ENCODE measurements at places on chromosomes 5 and 9.

DNA sequence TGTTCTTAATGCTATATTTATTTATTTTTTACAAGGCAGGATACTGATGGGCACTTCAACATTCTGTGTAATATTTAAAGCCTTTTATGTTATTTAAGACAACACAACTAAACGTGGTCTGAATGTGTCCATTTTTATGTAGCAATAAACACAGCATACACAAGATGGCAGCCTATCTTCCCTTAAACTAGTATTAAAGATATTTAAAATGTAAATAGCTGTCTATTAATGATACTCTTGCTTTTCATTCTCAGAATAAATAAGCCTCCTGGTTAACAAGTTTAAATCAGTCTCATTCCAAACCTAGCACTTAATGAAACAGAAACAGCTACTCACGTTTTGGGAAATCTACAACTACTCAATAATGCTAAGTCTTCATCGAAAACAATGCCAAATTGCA, 315.7 kb downstream of the MCTP1 start:
- DNase-seq = no peak

DNA sequence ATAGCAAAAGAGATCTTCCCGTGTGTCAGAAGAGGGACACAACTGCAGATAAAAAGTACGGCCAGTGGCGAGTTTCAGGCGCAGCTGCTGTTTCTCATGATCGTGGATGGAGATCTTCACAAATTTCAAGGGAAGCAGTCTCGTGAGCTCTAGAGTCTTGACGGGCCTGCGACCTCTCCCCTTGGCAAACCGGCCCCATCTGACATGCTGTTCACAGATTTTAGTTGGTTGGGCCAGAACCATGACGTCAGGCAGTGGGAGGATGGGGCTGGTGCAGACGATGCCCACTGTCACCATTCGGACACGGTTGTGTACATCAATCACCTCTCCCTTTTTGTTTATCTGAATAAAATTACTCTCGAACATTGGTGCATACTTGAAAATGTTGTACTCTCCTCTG, 396 bp downstream of the GARIN3 start:
- DNase-seq = no peak

GRCh38 chr9:19114680-19115270, 12.1 kb upstream of the HAUS6 start:
- no peak for DNase-seq

- DNase-seq = no peak
Observed at GRCh38 chr9:3490957-3491356, 34.8 kb downstream of the RFX3 start.

DNA sequence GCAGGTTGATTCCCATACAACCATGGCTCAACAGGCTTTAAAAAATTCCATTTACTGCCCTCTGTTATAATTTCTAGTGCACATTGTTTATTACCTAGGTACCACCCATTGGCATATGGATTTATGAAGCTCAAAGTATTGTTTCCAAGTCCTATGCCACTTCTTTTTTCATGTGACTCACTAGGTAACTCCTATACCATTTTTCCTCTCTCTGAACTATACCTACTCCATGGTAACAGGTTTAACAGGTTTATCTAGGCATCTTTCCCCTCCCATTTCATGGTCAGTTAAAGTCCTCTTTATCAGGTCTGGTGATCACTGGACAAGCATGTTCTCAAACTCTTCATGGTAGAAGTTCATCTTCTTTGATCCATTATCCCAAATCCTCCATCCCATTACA, 49.6 kb upstream of the ABCA1 start:
- no peak for DNase-seq

GRCh38 chr9:2955575-2955974, 111.7 kb upstream of the PUM3 start:
- DNase-seq = no peak

- DNase-seq = no peak
Observed at GRCh38 chr5:110956913-110957813, 114.3 kb upstream of the TSLP start.

DNA sequence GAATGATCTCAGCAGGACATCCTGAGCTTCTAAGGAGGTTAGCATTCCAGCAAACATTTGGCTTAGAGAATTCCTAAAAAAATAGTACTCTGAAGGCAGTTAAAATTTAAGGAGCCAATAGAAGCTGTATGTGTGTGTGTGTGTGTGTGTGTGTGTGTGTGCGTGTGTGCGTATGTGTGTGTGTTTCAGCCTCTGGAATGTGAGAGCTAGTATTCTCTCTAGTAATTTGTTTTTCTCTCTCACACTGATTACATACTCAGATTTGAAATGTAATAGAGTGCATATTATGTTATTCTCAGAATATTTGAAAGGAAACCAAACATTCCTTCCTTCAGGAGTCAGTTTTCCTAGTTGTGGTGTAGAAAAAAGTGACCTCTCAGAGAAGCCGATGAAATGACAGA, 279.6 kb downstream of the TMEM38B start:
- no peak for DNase-seq

DNA sequence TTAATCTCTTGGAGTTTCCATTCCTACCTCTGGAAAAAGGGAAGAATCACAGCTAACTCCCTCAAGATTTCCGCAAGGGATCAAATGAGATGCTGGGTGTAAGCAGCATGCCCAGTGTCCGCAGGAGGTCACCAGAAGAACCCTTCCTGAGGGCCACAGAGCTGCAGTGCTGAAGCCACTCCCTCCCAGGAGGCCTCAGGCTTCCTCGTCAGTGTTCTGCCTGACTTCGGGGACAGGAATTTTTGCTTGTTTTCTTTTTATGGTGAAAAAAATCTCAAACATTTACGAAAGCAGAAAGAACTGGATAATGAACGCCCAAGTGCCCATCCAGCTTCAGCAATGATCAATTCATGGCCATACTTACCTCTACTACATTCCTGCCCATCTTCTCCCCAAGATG, 183.0 kb downstream of the CDK5RAP2 start:
- DNase-seq = no peak

DNA sequence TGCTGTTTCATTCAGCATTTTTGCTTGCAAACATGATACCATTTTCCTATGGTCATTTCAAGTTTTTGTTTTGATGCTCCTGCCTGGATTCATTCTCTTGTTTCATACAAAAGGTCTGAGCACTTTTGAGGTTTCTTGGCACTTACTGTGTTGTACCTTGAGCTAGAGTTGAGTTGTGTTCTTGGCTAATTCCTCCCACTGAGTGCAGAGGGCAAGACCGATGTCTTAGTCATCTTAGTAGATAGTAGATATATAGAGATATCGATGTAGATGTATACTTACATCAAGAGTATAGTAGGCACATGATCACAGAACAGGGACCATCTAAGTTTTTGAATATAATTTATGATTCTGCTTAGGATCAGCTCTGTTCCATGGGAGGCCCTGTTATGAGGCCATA, 366.6 kb downstream of the OSTF1 start:
- no peak for DNase-seq

DNA sequence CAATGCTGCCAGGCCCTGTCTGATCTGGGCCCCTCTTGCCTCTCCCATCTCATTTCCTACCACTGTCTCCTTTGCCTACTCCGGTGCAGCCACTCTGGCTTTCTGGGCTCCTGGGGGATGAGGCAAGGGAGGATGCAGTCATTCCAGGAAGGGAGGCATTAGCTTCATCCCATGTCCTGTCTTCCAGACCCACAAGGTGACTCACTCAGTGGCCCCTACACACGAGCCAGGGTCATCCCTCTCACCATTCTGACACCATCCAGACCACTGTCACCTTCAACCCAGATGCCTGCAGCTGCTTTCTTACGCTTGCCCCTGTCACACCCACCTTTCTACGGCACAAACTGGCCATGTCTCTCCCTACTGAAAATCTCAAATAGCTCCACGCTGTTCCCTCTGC, 19.1 kb downstream of the ACSL6 start:
- DNase-seq = no peak

GRCh38 chr5:24026288-24026687, 518.9 kb downstream of the PRDM9 start:
- no peak for DNase-seq

- DNase-seq = no peak
Observed at GRCh38 chr5:95711501-95712346, 19.4 kb upstream of the RHOBTB3 start.

DNA sequence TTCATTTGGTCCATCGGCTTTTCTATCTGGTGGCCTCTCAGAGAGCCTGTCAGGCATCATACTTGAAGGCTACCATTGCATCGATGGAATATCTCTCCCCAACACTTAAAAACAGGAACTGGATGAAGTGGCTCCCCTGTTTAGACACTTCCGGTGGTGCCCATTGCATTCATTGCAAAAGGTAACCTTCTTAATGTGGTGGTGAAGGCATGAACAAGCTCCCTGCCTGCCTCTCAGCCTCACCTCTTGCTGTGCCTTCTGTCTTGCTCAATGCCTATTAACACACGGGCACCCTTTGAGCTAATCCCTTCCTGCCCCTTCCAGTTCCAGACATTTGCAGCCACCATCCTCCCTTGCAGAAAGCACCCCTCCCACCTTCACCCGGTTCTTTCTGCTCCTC, 233.1 kb upstream of the MSX2 start:
- DNase-seq = no peak

Measured in CD14-positive monocyte (primary cell).